ENCODE measurements at places on chromosomes 6 and 20. TPM values are rescaled to one million over a fixed set of nuclear protein-coding genes. Genes with fewer than 3 reads are reported as not detected.

Gene GHRH
- not detected for total RNA-seq

Gene NKX2-4
- total RNA-seq, result not detected

Gene DLL1
- 6.2 TPM for total RNA-seq

GRCh38 chr6:163897030-163897429 lies 482.5 kb downstream of the QKI start:
- no peak for DNase-seq

DNA sequence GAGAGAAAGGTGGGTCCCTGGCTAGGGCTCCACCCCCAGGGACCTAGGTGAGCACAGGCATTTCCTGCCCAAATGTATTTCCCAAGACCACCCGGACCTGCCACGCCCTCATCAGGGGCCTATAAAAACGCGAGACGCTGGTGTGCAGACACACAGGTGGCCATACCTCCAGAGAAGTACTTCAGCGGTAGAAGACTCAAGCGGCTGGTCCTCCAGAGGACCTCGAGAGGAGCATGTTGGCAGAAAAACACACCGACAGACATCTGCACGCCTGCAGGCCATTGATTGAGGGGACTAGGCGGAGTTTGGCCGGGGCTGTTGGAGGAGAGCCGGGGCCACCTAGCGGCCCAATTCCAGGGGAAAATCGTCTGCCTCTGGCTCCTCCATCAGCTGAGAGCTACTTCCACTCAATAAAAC lies 695.8 kb upstream of the MMS22L start:
- no peak for DNase-seq

DNA sequence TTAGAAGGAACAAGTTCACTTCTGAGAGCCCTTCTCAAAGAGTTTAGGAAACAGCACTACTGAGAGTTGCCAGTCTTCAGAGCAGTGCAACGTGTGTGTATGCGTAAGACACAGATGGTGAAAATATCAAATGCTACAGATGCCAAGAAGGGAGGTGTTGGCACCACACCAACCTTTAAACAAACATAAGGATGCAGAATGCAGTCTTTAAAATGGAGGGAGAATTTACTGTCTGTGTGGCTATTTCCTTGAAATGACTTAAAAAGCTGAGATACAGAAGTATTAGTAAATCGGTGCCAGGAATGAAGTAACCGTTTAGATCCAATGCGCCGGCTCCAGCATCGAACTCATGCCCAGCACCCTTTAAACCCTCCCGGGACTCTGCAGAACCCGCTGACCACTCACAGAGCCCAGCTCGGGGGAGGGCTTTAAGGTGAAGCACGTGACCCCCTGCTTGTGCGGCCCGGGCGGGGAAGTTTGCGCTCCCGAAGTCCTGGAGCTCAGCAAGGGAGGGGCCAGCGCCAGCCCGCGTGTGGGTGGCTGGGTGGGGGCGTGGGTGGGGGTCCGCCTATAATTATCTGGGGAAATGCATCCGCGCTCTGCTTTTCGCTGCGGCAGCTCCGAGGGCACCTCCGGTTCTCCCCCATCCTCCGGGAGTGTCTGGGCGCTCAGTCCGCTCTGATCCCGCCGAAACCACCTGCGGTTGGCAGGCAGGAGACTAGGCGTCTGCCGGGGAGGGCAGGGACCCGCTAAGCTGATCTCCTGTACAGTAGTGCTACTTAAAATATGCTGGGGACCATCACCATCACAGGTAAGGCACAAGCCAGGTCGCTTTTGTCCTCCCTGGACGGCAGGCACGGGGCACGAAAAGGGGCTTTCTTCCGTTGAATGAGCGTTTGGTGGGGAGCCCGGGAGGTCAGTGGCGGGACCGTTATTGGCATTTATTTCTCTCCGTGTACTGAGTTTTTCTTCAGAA lies 66.0 kb downstream of the ZBTB2 start:
- DNase-seq, result no peak

GRCh38 chr20:22802296-22802695 lies 217.9 kb upstream of the FOXA2 start:
- DNase-seq, result no peak

DNA sequence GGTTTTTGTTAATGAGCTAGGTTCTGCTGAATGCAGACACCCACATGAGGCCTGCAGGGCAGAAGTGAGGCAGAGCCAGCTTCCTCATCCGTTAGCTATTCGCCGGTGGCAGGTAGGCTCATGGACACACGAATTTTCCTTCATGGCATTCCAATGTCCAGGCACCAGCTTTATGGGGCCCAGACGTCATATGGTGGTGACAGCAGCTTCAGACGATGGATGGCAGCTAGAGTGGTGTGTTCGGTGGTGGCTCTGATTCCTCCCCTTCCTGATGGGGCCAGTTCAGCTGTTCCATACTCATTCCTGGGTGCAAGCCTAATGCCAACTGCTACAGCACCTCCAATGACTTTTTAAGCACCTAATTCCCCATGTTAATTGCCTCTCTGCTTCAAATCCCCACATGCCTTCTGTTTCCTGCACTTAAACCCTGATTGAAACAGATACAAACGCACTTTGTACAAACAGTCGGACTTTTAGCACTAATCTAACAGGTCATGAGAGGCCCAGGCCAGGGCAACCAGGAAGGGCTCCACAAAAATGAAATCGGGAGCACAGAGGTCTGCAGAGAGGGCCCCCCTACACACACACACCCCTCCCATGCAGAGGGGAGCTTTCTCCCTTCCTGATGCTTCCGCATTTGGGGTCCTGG lies 35.7 kb upstream of the MLN start:
- DNase-seq, result no peak

Data from esophagus muscularis mucosa (tissue), 4 donors.